ENCODE measurements at places on chromosomes 13 and 19.

GRCh38 chr19:9936326-9937000 is at the start of gene OLFM2:
Gene OLFM2 (minus strand): TSS chr19:9936515. CDS start chr19:9936366, 149 bp downstream.
- peak; percentile 36 for DNase-seq

DNA sequence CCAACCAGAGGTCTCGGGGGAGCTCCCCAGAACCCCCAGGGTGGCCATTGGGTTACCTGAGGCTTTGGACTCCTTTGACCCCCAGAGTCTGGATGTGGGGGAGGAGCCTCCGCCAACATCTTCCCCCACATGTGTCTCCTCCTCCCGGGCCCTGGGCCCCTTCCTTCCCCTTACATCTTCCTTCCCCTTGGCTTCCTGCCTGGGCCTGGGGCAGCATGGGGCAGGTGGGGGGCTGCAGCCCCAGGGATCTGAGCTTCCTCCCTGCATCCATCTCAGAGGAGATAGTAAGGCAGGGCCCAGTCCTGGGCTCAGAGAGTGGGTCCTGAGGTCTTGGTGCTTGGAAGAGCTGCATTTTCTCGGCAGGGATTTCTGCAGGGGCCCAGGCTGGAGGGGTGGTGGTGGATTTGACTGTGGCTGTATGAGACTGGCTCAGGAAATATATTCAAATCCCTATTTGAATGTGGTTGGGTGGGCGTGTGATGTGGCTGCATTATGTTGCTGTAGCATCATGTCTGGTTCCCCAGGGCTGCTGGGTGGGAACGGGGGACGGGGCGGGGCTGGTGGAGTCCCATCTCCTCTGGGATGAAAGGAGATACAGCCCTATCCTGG is 919 bp downstream of the VAV1 start:
- DNase-seq: no peak

DNA sequence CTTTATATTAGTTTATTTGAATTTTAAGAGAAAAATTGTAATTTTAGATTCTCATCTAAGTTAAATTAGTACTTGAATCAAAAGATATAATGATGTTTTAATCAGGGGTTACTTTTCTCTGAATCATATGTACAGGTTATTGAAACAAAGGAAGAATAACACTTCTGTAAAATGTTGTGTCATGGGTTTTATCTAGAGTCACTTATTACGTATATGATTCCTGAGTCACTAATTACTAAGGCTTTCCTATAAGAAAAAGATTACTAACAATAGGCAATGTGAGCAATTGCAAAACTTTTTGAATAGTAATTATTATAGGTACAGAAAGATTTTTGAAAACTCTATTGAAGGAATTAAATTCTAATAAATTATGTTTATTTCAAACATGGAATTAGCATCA is 99.2 kb upstream of the KLF5 start:
- no peak for DNase-seq

- DNase-seq: no peak
Observed at GRCh38 chr13:113539176-113539575, 45.4 kb upstream of the TFDP1 start.

- DNase-seq: no peak
Observed at GRCh38 chr19:43362179-43362578, 8.7 kb downstream of the CD177 start.

GRCh38 chr19:46737298-46737654 is 8.6 kb upstream of the FKRP start:
- DNase-seq: no peak

GRCh38 chr19:3857449-3858003 is 11.3 kb downstream of the ZFR2 start:
- no peak for DNase-seq

DNA sequence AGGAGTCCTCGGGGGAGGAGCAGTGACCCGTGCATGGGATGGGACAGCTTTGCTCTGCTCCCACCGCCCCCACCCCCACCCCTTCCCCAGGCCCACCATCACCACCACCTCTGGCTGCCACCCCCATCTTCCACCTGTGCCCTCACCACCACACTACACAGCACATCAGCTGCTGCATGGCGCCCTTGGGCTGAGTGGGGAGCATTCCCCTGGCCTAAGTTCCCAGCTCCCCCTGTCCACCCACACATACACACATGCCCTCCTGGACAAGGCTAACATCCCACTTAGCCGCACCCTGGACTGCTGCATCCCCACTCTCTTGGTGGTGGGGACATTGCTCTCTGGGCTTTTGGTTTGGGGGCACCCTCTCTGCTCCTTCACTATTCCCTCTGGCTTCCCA is 46.2 kb upstream of the SGCG start:
- no peak for DNase-seq

DNA sequence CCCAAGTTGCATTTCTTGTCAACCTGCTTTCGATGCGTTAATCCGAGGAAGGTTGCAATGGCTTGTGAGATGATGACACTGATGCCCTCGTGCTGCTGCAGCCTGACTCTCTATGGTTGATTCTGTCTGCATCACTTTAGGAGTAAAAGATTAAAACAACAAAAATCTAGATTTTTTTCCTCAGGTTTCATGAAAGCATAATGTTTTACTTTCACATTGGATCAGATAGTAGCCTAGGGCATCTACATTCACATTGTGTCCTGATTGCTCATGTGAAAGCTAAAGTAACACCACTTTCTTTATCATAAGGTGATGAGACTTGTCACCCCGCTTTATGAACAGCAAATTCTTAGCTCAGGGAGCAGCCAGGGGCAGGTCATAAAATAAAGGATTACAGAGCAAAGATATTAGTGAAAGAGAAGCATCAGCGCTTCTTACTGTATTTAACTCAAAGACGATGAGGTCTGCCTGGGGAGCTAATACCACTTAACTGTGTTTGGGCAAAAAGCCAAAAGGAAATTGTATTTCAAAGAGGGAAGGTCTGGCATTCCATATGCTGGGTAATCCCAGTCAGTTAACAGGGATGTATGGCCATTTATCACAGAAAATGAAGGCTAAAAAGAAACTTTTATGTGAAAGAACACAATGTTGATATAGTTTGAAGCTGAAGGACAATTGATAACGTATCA is 270.5 kb downstream of the GPC6 start:
- no peak for DNase-seq

DNA sequence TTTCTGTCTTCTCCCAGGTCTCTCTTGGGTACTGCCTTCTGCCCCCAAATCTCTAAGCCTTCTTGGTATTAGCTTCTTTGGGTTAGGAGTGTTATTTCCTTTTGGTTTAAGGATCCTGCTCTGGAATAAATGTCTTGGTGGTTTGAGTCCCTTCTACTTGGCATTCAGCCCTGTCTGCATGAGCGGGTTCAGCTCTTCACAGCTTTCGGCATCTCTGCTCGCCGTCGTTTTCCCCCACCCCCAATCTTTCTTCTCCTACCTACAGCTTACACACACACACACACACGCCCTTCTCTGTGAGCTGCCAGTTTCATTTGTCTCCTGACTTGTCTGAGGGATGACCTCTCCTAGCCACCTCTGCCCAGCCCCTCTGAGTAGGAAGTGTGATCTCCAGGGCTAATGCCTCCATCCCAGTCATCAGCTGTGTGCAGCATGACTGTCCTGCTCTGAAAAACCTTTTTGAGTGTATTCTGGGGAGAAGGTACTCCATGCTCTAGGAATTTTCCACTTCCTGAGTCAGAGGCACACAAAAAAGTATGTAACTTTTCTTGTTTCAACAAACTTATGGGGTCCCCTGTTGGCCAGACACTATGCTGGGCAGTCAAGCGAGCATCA is 4.7 kb downstream of the CNOT3 start:
- DNase-seq: no peak

GRCh38 chr13:110116072-110116487 is 190.9 kb downstream of the COL4A1 start:
- DNase-seq: peak; percentile 81

GRCh38 chr19:1746401-1747284 is 6.7 kb upstream of the ONECUT3 start:
- no peak for DNase-seq

DNA sequence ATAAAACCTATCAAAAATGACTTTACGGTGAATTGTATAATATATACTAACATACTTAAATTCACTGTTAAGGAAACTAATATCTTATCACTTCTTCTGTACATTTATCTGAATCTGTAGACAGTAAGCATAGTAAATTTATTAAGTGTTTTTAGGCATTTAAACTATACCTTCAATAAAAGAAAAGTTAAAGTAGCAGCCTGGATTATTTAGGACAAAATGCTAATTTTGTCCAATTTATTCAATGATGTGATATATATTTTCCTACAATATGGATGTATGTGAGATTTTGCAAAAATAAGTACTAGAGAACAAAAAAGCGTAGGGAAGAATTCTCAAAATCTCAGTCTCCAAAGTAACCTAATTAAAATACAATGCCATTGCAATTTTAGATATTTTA is 299.9 kb downstream of the GPC5 start:
- DNase-seq: no peak

- no peak for DNase-seq
Observed at GRCh38 chr13:22828081-22828480, 352.7 kb upstream of the SGCG start.

- DNase-seq: no peak
Observed at GRCh38 chr13:26202365-26202972, 19.6 kb downstream of the RNF6 start.

DNA sequence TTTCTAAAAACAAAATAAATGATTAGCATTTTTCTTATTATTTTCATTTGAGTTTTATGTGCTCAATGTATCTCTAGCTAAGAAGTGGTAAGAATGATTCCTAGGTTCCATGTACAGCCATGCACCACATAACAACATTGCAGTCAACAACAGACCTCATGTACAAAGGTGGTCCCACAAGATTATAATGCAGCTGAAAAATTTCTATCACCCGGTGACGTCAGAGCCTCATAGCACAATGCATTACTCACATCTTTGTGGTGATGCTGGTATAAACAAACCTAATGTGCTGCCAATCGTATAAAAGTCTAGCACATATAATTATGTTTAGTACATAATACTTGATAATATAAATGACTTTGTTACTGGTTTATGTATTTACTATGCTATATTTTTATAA is 120.5 kb downstream of the SLC7A1 start:
- DNase-seq: no peak

DNA sequence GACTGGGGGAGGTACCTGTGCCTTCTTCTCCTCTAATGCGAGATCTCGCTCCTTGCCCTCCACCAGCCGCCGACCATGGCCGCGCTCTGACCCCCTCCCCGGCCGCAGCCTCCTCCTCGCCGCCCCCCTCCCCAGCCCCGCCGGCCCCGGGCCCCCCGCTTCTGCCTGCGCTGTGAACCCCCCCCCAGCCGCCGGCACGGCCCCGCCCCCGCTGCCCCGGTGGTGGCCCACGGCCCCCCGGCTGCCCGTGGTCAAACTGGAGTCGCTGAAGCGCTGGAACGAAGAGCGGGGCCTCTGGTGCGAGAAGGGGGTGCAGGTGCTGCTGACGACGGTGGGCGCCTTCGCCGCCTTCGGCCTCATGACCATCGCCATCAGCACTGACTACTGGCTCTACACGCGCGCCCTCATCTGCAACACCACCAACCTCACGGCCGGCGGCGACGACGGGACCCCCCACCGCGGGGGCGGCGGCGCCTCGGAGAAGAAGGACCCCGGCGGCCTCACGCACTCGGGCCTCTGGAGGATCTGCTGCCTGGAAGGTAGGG is at the start of gene CACNG8:
Gene CACNG8 (plus strand): TSS at position 51 of the 545 bp plus-strand sequence.
- no peak for DNase-seq

DNA sequence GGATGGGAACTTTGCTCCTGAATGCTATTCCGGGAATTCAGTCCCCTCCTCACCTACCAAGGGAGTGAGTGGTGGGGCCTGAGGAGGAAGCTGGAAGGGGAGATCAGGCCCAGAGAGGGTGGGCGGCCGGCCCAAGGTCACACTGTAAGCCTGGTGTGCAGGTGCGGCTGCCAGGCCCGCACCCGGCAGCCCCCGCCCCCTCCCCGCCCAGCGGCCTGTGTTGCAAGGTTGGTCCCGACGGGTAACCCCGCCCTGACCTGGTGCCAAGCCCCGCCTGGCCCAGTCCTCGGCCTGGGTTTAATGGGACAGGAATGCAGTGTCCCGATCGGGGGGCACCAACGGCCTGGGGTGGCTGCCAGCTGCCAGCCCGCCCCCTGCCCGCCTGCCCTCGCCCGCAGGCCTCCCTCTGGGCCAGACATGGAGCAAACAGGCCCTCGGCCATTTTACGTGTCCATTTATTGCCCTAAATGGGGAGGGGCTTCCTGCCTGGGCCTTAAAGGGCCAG is 5.5 kb downstream of the ZBTB7A start:
- DNase-seq: peak; percentile 65

DNA sequence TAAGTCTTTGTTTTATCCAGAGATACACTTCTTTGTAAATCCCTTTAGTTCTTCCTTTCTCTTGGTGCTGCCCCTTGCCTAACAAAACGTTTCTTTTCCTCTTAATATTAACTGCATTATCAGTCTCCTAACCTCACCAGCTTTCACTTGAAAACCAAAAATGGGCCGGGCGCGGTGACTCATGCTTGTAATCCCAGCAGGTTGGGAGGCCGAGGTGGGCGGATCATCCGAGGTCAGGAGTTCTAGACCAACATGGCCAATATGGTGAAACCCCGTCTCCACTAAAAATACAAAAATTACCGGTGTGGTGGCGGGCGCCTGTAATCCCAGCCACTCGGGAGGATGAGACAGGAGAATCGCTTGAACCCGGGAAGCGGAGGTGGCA is 329.8 kb upstream of the MIR17HG start:
- DNase-seq: no peak

GRCh38 chr13:64900039-64900438 is 2330.1 kb downstream of the PCDH9 start:
- no peak for DNase-seq

- DNase-seq: no peak
Observed at GRCh38 chr13:49641801-49642291, 13.5 kb downstream of the ARL11 start.

DNA sequence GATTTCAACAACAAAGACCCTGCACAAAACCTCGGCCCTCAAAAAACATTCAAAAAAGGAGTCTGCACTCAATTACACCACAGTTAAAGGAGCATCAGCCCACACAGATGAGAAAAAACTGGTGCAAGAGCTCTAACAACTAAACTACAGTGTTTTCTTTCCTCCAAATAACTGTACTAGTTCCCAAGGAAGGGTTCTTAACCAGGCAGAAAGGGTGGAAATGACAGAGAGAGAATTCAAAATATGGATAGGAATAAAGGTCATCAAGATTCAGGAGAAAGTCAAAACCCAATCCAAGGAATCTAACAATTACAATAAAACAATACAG is 176.4 kb upstream of the TRPC4 start:
- DNase-seq: no peak

DNA sequence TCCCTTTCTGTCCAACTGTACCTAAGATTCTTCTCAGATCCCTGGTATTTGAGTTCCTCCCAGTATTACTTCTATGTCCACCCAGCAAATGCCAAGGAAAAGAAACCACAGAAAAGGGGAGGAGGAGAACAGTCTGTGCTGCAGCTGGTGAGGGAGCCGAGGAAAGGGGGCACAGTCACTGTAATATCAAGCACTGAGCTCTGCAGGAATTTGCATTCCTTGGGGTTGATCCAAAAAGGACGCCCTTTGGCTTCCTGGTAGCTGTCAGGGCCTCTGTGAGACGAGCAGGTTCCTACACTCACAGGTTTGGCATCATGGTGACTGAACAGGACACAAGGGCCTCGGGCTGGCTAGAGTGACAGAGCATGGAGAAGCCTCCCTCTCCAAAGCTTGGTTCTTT is 273.4 kb downstream of the NHLRC3 start:
- DNase-seq: no peak

All from testis (tissue), 5 donors.